NCI-H2107 (cell line): ENCODE measurements at places on chromosomes 7 and 10.

DNA sequence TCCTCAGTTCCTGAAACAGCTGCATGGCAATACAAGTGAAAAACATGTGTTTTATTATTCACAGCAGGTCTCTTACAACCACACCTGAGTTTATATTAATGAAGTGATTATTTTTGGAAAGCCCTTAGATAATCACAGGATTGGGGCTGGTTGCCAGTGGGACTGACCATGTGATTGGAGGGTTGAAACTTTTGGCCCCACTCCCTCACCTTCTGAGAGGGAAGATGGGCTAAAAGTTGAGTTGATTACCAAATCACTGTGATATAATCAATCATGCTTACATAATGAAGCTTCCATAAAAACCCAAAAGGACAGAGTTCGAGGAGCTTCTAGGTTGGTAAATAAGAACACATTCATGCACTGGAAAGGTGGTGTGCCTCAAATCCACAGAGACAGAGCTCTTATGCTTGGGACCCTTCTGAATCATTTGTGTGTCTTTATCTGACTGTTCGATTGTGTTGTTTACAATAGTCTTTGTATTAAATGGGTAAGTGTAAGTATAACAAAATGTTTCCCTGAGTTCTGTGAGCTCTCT, 393.9 kb downstream of the RPS24 start:
- DNase-seq, result no peak

- no peak for DNase-seq
Observed at GRCh38 chr7:127998671-127999070, 32.6 kb downstream of the LRRC4 start.

DNA sequence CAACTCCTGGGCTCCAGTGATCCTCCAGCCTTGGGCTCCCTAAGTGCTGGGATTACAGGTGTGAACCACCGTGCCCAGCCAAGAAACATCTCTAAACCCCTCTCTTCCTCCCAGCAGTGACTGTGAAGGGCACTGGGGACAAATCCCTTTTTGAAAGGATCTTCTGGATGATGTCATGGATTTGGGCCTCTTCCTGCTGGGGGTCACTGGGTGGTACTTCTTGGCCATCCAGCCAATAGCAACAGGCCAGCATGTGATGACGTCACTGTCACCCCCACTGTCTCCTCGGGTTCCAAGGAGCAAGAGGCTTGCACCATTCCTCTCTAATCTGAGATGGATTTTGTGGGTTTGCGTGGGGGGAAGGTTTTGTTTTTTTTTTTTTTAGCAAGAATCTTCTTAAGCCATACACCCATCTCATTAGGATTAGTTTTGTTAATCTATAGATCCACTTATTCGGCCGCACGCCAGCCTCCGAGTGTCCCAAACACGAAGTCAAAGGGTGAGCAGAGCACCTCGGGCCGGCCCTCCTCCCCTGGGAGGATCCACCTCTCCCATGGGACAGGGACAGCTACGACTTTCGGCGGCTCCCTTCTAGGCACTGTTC, 29.4 kb upstream of the TNRC18 start:
- DNase-seq, result no peak

DNA sequence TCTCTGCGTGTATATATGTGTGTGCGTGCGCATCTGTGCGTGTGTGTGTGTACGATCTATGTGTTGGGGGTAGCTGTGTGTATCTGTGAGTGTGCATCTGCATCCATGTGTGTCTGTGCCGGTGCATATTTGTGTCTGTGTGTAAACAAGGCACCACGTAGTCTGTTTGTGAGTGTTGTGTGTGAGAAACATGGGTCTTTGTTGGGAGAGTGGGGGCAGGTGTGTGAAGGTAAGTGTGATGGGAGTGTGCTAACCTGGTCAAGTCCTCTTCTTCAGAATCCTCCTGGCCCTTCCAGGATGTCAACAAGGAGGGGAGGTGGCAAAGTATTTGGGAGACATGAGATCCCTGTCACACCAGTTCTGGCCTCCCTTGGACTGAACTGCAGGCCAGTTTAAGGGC, 87.2 kb downstream of the HIF1AN start:
- no peak for DNase-seq

DNA sequence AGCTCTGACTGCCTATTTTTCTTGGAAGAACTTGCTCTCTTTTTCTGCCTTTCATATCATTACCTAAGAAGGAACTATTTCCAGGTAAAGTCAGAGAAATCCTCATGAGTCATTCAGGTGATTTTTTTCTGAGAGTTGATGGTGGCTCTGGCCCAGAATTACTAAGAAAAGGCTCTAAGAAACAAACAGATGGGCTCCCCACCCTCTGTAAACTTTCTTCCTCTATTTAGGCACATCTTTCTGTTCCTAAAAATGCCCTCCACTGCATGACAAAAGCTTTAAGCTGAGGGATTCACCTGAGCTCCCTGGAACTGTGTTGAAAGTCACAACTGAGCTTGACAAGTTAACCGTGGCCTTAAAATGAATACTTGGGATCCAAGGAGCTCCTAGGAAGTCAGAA, 1.6 kb downstream of the OLAH start:
- no peak for DNase-seq

DNA sequence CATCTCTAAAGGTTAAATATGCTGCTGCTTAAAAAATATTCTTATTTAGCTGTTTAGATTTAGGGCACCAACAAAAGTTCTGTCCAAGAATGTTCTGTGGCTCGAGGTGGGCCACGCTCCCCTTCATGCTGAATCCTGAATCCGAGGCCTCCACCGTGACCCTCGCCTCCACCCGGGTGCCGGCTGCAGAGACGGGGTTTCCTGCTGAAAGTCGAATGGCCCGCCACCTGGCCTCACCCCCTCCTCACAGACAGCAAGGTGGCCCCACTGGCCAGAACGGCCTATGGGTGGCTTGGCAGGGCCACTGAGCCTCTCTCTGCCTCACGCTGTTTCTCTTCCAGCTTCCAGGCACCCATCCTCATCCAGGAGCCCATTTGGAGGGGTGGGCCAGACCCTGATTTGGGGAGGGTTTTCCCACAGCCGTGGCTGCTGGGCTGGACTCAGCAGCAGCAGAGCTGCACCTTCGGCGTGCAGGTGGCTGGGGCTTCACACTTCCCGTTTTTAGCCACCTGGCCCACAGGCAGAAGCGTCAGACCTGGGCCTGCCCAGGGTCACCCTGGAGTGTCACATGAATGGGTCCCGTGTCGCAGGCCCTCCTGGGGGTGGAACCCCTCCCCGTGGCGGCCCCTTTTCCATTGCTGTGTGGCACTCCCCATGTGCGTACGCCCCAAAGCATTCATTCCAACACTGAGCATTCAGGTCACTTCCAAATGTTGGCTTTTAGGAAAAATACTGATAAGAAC, 26.3 kb upstream of the ADGRA1 start:
- DNase-seq, result no peak

DNA sequence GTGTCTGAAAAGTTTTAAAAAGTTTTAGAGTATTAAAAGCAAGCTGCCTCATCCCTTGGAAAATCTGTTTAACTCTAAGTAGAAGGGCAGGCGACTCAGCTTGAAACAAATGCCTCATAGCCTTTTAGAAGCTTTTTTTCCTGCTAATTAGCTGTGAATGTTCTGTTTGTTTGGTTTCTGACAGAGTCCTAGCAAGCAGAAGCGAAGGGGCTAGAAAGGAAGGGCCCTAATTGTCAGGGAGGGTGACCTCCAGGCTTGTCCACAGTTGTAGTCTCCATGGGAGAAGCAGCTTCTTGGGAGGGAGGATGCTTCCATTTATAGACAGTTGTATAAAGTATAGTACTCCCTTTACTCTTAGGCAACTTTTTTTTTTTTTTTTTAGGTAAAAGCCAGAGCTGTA, 90.9 kb downstream of the DNAJC1 start:
- DNase-seq, result no peak

DNA sequence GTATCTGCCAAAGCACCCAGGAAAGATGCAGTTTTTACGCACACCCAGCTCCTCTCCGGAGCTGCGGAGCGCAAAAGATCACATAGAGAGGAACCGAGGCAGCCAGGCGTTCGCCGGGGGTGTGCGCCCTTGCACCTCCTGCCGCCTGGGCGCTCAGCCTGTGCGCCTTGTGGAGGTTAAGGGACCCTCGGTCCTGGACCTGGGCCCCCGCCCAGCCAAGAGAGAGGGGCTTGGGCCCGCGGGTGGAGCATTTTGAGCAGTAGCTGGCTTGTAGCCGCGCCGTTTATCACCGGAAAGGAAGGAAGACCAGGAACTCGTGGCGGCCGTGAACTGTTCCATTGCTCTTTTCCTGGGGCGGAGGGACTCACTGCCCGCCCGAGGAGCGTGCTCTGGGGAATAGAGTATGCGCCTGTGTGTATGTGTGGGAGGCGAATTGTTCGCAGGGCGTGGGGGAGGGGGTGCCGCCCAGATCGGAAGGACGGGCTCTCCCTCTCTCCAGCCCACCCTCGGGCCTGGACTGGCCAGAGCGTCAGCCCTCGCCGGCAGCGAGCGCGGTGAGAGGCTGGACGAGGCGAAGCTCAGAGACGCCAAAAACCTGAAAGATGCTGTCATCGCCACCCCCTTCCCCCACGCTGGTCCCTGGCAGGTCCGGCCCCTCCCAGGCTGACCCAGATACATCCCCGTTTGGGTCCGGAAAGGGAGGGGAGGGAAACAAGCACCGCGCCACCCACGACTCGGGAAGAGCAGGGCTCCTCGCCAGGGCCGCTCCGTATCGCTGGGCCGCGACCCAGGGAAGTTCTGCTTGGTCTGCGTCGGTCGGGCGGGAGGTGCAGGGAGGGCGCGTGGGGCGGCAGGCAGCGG, 1.2 kb upstream of the WNT2 start:
- no peak for DNase-seq

DNA sequence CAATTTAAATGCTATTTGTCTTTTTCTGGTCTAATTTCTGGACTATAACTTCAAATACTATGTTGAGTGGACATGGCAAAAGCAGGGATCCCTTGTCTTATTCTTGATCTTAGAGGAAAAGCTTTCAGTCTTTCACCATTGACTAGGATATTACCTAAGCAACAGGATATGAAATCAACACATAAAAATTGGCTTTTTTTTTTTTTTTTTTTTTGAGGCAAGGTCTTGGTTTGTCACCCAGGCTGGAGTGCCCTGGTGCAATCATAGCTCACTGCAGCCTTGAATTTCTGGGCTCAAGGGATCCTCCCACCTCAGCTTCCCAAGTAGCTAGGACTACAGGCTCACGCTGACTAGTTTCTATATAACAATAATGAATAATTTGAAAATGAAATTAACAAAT, 90.8 kb downstream of the JMJD1C start:
- no peak for DNase-seq

DNA sequence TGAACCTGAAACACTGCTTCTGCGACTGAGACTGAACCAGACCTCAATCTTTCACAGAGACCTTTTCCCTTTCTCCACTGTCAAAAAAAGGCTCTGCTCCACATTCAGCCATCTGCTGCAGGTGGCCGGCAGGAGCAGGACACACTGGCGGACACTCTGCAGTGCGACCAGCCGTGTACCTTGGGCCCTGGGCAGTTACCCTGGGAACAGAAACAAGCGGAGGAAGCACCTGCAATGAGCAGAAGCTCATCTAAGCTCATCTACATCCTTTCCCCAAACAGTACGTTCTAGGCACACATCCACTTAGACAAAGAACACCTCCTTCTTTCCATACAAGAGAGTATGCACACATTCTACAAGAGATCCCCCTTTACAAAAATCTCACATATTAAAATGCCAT, 22.8 kb downstream of the VOPP1 start:
- DNase-seq, result no peak

DNA sequence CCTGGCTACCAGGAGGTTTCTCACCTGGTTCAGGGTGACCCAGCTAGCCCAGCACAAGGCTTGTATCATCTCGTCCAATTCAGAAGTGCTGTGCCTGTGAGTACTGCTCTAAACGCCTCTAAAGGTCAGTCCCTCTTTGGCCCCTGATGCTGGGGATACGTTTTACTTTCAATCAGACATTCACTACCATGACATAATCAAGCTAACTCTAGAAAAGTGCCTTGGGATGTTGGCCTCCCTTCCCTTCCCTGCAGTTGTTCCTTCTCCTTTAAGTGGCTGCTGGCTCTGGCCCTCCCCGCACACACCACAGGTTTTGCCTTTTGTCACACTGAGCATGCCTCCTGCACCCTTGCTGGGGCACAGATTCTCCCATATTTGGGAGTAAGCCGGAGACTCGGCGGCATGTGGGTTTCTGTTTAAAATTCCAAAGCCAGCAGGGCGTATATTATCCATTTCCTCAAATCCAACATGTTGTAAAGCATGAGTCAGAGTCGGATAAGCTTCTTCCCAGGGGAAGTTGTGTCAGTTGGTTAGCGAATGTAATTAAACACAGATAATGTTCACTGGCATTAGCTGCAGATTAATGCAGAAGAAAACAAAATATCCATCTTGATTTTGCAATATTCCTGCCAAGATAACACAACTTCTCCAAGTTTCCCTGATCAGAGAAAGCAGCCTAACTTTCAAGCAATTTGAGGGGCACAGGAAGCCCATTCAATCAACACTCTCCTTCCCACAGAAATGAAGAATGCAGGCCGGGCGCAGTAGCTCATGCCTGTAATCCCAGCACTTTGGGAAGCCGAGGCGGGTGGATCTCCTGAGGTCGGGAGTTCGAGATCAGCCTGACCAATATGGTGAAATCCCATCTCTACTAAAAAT, 31.8 kb upstream of the VCL start:
- DNase-seq, result peak; percentile 40

GRCh38 chr10:71078454-71079145, 133.8 kb upstream of the UNC5B start:
- DNase-seq, result no peak

DNA sequence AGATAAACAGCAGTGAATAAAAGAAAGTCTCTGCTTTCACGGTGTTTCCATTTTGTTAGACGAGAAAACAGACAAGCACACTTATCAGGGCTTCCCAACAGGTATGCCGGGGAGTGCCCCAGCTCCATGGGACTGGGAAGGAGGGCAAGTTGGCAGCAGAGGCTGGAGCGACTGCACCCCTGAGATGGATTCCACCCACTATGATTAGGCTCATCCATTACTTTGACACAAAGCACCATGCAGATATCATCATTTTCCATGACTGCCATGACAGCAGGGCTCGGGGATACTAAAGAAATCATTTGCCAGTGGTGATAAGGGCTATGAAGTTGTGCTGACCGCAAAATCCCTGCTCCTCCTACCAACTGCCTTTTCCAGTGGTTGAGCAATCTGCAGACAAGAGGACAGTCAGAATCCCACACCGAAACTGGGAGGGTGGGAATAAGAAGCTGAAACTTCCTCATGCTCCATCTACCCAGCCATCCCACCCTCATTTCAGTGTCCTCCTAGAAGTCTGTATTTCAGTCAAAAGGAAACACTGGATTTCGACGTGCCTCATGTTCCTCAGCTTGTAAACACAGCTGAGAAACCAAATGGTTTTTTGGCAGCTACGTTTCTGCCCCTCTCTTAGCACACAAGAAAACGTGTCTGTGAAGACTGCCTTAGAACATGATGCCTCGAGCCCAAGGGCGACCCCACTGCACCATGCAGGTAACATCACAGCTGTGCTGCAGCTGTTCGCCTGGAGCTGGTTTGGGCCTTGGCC, 15.5 kb downstream of the CREB3L2 start:
- DNase-seq, result no peak

GRCh38 chr7:884191-885003, 8.0 kb downstream of the GET4 start:
- no peak for DNase-seq

GRCh38 chr7:69177461-69177861, 420.8 kb upstream of the AUTS2 start:
- no peak for DNase-seq
